GDM1 (cell line): ENCODE measurements at places on chromosomes 6 and 20.
A peak's percentile ranks its signal among the peaks of the same experiment; 100 is the strongest.

GRCh38 chr6:72321788-72322187 lies 300.1 kb upstream of the KCNQ5 start:
- no peak for DNase-seq

DNA sequence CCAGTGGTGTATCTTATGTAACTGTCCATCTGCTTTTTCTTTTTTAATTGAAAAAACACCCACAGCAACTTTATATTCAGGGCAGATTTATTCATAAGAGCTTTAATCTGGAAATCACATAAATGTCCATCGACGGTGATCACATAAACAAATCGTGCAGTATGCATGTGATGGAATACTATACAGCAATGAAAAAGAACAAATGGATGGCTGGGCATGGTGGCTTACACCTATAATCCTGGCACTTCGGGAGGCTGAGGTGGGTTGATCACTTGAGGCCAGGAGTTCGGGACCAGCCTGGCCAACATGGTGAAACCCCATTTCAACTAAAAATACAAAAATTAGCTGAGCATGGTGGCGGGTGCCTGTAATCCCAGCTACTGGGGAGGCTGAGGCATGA lies 39.1 kb downstream of the VSTM2L start:
- no peak for DNase-seq

- DNase-seq: no peak
These were observed 167.8 kb downstream of the JARID2 start for GRCh38 chr6:15413466-15414234.

- DNase-seq: peak; percentile 12
These were observed 85.4 kb downstream of the HFE start for GRCh38 chr6:26172608-26172968.

- DNase-seq: no peak
These were observed 37.2 kb upstream of the MYLK2 start for GRCh38 chr20:31781945-31782344.

DNA sequence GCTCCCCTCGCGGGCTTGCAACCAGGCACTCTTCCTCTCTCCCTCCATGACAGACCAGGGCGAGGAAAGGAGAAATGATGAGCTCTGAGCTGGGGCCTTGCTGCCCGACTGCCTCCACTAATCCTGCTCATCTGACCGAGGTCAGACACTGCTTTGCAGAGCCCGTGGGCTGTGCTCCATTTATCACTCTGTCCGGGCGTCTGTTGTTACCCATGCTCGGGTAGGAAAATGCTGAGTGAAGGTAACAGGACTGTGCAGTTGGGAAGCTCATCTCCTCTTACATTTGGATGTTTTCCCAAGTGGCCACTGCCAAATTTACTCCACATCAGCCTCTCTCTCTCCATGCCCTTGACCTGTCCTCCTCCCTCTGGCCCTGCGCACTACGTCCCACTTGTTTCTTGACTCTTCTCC lies 14.6 kb downstream of the RPS6KA2 start:
- no peak for DNase-seq

GRCh38 chr6:101263596-101263995 lies 129.9 kb upstream of the GRIK2 start:
- DNase-seq: no peak

DNA sequence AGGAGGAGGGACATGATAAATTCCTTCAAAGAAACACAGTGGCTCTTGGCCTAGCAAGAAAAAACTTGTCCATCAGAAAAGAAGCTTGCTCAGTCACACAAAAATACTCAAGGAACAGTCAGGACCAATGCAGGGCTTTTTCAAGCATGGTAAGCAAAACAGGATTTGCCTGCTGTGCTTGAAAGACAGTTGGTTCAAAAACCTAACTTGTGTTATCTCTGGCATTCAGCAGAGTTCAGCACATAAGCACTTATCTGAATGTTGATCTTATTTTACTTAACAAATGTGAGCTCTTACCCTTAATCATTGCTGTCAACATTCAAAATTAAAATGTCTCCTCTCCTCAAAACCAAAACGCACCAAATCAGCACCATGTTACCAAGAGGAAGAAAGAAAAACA lies 38.3 kb downstream of the ATG5 start:
- no peak for DNase-seq

DNA sequence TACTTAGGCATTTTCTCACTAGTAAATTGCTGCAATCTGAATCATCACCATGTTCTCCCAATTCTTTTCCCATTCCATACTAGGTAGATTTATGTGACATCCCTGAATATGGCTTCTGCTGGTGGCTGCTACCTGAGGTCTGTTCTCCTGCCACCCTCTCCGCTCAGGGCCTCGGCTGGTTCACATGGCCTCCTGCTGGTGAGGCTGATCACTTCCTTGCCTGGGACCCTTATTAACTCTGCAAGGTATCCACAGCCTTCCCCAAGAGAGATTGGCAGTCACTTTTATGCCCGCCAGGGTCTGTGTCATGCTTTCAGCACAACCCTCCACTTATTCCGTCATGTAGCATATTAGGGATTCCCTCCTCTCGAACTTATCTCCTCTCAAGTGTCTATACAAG lies 424.5 kb upstream of the FLRT3 start:
- no peak for DNase-seq

DNA sequence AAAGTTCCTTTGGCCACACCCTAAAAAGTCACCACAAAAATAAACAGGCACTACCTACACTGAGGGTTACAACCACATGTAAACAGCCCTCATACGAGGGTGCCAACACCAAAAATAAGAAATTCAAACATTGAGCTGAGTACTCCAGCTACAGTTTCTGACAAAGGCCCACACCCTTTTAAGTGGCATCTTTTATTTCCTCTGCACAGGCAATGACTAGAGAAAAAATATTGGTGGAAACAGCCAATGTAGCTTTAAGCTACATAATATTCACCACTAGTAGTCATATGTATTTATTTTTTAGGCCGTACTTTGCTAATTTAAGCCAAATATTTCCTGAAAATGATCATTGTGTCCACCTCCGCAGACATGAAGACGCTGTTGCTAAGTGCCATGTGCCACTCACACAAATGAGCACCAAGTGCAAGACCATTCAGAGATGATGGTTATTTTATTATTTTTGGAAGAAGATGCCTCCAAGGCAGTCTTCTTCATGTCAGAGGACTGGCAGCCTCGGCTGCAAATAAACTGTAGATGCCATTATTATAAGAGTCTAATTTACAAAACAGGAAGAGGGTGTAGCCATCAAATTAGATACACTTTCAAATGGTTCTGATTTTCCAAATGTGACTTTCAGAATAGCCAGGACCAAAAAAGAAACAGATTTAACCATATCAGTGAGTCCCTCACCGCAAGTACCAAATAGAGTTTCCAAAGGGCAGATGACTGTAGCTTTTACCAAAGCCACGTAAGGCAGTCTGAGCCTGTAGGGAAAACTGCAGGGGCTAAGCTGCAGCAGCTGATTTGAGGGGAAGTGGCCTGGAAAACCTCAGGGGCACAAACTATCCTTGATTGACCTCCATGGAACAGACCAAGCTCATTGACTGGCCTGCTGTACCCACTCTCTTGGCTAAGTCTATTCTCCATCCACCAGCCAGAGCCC lies 13.4 kb downstream of the CYP24A1 start:
- no peak for DNase-seq

DNA sequence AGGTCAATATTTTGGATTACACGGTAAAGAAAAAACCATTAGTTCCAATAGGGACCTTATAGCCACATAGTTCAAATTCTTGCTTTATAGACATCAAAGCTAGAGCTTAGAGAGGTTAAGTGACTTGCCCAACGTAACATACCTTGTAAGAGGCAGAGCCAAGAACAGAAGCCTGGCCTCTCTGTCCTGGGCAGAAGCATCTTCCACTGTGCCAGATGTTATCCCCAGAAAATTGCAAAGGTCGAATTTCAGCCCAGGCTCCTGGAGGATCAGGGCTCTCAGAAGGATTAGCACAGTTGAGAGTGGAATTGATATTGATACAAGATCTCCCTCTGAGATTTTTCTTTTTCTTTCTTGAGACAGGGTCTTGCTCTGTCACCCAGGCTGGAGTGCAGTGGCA lies 6.1 kb downstream of the SMIM28 start:
- DNase-seq: no peak

DNA sequence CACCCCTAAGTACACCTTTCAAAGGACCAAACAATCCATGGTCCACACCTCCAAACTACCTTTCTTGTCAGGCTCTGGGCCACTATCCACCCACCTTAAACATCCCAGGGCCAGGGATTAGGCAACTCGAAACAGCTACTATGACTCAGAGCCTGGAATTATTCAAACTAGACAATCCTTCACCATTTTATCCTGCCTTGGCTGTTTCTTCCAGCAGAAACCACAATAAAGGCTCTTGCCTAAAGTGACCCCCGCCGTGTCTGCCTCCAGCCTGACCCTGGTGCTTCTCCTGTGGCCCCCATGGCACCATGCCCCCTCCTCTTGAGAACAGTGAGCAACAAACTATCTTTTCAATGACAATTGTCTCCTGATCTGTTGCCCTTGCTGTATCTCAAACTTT lies 195.5 kb downstream of the EPM2A start:
- DNase-seq: no peak

DNA sequence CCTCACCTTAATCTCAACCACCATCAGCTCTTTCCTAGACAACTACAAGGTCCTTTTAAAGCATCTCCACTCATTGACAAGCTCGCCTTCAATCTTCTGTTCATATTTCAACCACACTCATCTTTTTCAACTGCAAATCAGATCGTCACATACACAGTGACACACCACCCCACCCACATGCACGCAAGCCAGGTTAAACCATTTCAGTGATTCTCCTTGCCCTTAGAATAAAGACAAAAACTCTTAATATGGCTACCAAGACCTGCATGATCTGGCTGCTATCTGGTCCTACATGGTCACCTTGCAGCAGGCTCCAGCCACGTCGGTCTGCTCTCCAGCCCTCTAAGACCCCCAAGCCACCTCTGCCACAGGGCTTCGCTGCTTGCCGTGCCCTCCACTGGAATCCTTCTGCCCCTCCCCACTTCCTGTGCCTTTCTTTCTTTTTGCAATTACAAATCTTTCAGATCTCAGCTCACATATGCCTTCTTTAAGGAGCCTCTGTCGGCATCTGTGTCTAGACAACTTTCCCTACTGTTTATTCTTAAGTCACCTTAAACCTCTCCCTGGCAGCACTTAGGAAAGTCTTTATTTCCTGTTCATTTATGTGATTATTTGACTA lies 507.3 kb upstream of the ARID1B start:
- no peak for DNase-seq

- DNase-seq: no peak
These were observed 26.1 kb upstream of the KLHL31 start for GRCh38 chr6:53691667-53692133.

DNA sequence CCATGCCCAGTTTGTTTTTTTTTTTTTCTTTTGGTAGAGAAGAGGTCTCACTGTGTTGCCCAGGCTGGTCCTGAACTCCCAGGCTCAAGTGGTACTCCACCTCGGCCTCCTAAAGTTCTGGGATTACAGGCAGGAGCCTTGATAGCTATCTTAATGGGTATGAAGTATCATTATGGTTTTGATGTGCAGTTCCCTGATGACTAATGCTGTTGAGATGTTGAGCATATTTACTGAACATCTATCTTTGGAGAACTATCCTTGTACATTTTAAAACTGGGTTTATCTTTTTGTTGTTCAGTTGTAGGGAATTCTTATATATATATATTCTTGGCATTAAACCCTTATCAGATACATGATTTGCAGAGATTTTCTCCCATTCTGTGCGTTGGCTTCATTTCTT lies 21.4 kb upstream of the MYL9 start:
- no peak for DNase-seq

GRCh38 chr20:12936020-12936419 lies 72.8 kb upstream of the SPTLC3 start:
- DNase-seq: no peak

- DNase-seq: no peak
These were observed 98.2 kb downstream of the PSMG4 start for GRCh38 chr6:3356824-3357420.

DNA sequence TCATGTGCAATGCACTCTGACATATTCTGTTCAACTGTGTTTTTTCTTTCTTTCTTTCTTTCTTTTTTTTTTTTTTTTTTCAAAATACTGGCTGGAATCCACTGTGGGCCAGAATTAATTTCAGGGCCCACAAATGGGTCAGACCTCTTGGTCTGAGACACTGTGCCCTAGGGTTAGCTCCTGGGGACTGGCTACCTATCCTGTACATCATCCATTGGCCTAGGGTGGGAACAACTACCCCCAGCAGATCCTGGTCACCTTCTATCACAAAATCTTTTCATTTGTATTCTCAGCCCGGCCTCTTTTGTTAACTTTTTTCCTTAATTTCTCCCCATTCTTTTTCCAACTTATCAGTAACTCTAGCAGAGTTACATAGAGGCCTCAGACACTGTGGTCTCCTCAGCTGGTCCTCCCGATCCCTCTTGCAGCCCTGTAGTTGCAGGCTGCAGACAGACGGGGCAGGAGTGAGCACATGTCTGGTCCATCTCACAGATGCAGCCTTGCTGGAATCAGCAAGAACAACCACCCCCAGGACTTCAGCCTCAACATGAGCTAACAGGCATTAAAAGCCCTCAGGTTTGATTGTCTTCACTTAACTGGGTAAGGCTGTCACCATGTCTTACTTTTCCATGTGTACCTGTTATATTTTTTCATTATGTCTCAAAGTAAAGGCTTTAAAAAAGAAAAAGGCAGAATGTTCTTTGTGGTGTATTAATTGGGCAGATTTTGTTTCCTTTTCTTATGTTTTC lies 41.3 kb downstream of the TXLNB start:
- DNase-seq: peak; percentile 37

DNA sequence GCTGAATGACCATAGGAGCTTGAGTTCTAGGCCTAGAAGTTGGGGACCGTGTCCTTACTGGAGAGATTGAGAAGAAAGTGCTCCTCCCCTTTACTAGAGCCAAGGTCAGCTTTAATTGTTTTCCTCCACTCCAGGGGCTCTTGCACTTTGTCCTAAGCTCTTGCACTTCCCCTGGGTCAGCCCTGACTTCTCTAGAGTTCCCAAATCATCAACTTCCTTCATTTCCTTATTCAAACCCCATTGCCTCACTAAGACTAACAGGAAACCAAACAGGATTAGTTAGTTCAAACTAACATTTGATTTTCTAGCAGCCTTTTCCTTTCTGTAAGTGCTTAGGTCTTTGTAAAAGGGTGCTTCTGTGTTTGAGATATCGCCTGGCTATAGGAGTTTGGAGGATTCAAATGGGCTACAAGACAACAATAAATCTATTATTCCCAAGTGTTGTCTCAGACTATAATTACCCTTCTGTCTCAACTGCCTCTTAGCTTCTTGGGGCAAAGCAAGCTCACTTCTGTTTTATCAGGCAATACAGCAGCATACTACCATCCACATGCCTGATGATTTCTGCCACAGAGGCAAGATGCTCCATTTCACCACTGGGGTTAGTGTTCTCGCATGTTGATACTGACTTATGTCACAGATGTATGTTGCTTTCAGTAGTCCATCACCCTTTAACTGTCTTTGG lies 12.8 kb upstream of the DTNBP1 start:
- DNase-seq: no peak

DNA sequence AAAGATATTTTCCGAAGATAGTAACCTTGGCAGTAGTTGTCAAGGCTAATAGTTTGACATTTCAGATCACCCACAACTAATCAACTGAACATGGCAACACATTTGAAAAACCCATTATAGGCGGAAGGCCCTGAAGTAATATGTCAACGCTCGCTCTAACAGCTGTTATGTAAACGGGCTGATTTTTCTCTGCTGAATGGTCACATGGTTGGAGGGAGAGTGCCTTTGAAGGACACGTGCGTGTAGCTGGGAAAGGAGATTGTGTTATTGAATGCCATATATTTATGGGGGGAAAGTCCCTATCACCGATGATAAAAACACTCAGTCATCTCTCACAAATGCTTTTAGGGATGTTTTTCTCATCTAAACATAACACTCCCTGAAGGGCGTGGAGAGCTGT lies 160.0 kb upstream of the RALGAPA2 start:
- no peak for DNase-seq

- DNase-seq: no peak
These were observed 9.0 kb downstream of the MOCS3 start for GRCh38 chr20:50967586-50967985.
